Right hindlimb (tissue), 1 donor: ENCODE measurements at places on chromosomes 5 and 9.

- DNase-seq: no peak
Observed at GRCh38 chr5:73757416-73757815, 131.4 kb downstream of the ARHGEF28 start.

- peak; percentile 21 for DNase-seq
Observed at GRCh38 chr9:7507566-7508270, 291.9 kb downstream of the DMAC1 start.

DNA sequence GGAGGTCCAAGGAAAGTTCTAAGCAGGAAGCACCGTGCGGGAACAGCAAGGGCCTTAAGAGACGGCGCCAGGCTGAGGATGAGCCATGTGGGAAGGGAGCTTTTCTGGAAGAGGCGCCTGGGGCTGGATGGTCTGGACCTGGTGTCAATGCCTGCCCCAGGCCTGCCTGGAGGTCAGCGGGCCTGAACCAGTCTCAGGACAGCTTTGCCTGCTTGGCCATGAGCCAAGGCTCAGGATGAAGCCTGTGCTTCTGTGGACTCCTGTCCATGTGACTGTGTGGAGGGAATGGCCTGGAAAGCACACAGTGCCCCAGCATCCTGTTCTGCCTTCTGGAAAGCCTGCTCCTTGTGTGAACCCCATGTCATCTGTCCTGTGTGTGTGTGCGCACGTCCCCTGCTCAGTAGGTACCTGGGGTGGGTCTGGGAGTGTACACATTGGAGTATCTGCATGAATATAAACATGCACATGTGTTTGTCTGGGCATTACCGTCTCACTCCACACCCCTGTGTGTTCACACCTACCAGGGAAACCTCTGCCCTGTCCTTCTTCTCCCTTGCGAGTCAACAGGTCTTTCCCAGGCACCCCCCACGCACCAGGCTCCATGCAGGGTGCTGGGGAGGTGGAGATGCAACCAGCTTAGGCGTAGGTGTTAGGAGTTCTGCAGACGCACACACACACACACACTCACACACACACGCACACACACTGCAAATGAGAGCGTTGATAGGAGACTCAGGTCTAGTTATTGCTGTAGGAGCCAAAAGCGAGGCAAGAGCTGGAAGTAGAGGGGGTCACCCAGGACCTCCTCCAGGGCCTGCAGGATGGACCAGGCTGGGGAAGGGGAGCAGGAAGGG, 24.8 kb downstream of the DAB2IP start:
- no peak for DNase-seq

- DNase-seq: no peak
Observed at GRCh38 chr9:131649646-131650045, 90.2 kb downstream of the RAPGEF1 start.

GRCh38 chr5:174596429-174596828, 128.0 kb upstream of the MSX2 start:
- no peak for DNase-seq

DNA sequence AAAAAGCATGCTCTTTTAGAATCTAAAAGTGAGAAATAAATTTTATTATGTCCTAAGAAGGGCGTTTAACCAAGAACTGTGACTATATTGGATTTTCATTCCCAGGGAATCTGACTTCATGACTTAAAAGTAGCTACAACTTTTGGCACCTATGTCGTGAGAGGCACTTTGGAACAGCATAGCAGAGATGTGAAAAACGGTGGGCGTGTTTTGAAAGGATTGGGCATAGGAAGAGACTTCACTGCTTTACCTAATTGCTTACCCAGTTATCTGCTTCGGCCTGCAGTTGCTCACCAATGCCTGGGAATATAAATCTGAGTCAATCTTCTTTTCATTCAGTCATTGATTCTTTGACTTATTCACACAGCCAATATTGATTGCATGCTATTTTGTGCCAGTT, 363.4 kb downstream of the DNAH5 start:
- DNase-seq: no peak

- no peak for DNase-seq
Observed at GRCh38 chr5:17396247-17396646, 101.8 kb upstream of the TAF11L2 start.

GRCh38 chr5:174145821-174146220, 100.3 kb downstream of the NSG2 start:
- no peak for DNase-seq

GRCh38 chr5:73338256-73339050, 110.1 kb downstream of the FOXD1 start:
- DNase-seq: peak; percentile 29
